Effector memory CD8-positive, alpha-beta T cell (primary cell): ENCODE measurements at places on chromosomes 13 and 19.

- DNase-seq, result no peak
Observed at GRCh38 chr19:42095814-42096230, 19.9 kb downstream of the ZNF574 start.

- DNase-seq, result no peak
Observed at GRCh38 chr13:107866941-107867623, 348.3 kb downstream of the LIG4 start.

- DNase-seq, result no peak
Observed at GRCh38 chr13:24007979-24008620, 110.8 kb upstream of the C1QTNF9B start.

- no peak for DNase-seq
Observed at GRCh38 chr13:64910096-64910495, 2320.0 kb downstream of the PCDH9 start.

DNA sequence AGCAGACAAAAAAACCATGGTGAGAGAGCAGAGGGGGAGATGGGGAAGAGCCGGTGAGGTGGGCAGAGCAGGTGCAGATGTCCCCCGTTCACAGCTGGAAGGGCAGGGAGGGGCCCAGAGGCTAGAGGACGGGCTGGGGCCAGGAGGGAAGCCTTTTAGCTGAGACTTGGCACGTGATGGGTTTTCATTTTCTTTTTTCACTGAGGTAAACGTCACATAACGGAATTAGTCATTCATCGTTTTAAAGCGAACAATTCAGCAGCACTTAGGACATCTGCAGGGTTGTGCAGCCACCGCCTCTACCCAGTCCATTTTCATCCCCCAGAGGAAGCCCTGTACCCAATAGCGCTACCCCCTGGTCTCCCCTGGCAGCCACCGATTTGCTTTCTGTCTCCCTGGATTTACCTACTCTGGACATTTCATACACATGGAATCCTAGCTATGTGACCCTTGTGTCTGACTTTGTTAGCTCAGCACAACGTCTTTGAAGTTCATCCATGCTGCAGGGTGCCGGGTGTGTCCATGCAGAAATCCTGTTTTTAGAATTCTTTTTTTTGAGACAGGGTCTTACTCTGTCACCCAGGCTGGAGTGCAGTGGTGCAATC lies 16.0 kb upstream of the EMC10 start:
- DNase-seq, result no peak

DNA sequence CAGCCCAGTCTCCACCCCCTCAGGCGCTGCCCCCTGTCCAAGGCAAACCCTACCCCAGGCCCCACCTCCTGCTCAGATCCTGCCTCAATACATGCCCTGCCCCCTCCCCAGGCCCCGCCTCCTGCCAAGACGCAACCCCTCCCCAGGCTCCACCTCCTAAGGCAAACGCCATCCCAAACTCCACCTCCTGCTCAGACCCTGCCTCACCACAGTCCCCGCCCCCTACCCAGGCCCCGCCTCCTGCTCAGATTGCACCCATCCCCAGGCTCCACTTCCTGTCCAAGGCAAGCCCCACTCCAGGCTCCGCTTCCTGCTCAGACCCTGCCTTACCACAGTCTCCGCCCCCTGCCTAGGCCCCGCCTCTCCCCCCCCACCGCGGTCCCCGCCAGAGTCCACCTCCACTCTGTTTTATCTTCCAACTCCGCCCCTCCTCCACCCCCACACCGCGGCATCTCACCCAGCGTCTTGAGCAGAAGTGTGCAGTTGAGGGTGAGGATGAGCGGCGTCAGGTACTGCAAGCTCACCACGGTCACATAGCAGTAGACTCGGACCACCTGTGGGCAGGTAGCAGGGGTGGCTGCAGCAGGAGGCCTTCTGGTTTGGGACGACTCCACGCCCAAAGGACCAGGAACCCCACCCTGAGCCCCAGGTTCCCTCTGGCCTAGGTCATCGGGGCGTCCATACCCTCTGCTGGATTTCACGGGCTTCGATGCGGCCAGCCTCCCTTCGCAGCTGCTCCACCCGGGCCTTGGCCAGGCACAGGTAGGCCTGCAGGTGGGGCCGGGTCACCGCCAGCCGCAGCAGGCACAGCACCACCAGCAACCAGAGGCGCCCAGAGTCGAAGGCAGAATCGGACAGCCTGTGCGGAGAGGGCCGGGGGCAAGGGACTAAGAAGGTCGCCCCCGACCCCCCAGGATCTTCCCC lies 17.7 kb downstream of the TMEM161A start:
- DNase-seq, result no peak

DNA sequence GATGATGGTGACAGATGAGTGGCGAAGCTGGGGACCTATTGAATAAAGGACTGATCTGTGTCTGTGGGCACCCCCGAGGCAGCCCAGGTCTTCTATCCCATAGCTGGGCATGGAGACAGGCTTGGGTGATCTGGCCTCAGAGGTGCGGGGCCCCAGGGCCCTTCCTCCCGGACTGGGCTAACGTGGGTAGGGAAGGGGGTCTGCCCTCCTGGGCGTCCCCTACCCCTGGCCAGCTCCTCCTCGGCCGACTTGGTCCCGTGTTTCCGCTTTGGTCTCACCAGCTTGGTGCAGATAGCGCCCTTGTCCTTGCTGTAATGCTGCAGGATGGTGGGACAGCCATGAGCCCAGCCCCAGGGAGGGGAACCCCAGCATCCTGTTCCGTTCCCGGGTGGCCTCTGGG lies 3.3 kb downstream of the MATK start:
- no peak for DNase-seq

- no peak for DNase-seq
Observed at GRCh38 chr13:36905944-36906343, 14.1 kb downstream of the SMAD9 start.

GRCh38 chr19:1440418-1440801 lies 2.2 kb downstream of the RPS15 start:
- no peak for DNase-seq
